NCI-H1417 (cell line): ENCODE measurements at places on chromosomes 13 and 19.

DNA sequence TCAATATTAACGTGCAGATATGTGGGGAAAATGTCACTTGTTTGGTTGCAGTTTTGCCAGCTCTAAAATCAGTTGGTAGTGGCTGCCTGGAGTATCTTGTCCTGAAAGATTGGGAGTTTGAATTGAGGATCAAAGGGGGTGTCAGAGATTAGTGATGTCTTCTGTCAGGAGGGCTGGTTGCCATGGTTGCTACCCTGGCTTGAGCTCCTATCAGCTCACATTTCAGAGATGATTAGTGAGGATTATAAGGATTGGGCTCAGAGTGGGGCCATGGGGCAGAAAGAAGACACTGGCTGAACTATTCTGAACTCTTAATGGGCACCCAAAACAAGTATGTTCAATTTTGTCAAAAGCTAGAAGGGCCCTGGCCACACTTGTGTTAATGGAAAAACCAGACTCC lies 95.5 kb upstream of the RNF113B start:
- no peak for DNase-seq

- DNase-seq: no peak
Observed at GRCh38 chr13:64480672-64481071, 2749.5 kb downstream of the PCDH9 start.

GRCh38 chr13:41905600-41906254 lies 55.2 kb downstream of the VWA8 start:
- DNase-seq: peak; percentile 17

DNA sequence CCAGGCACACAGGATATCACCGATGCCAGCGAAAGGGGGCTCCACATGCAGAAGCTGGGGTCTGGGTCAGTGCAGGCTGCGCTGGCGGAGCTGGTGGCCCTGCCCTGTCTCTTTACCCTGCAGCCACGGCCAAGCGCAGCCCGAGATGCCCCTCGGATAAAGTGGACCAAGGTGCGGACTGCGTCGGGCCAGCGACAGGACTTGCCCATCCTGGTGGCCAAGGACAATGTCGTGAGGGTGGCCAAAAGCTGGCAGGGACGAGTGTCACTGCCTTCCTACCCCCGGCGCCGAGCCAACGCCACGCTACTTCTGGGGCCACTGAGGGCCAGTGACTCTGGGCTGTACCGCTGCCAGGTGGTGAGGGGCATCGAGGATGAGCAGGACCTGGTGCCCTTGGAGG lies 7.2 kb downstream of the NCAN start:
- DNase-seq: no peak

DNA sequence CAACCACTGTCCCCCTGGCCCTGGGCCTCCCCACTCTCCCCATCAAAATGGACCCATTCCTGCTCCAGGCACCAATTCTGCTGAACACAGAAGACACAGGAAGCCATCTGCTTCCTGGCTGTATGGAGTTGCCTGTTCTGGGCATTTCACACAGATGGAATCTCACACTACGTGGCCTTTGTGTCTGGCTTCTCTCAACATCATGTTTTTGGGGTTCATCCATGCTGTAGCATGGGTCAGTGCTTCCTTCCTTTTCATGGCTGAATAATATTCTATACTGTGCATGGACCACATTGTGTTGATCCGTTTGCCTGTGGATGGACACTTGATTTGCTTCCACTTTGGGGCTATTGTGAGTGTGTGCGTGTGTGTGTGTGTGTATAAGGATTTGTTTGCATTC lies 15.0 kb upstream of the KLF2 start:
- no peak for DNase-seq

DNA sequence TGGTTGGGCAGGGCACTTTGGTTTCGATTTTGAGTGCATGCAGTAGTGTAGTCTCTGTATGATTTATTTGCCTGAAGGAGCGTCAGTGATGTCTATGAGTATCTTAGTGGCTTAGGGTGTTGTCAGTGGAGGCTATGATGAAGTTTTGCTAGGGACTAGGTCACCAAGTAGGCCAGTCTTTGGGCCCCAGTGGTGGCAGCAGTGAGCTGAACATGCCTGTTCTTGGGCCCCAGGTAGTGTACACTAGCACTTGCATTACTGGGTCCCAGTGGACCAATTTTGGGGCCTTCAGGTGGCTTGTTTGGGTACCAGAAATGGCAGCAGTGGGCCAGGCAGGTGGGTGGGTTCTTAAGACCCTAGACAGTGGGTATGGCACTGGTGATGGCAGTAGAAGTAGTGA lies 598.7 kb upstream of the SPRY2 start:
- DNase-seq: no peak

- DNase-seq: peak; percentile 83
Observed at GRCh38 chr13:52158629-52159158, 703 bp downstream of the NEK3 start.

- no peak for DNase-seq
Observed at GRCh38 chr13:36831291-36831690, 12.3 kb downstream of the RFXAP start.
